ENCODE measurements at places on chromosomes 1 and 21.

GRCh38 chr1:81670286-81670685 lies 130.4 kb upstream of the ADGRL2 start:
- DNase-seq, result peak; percentile 14

- no peak for DNase-seq
Measured at GRCh38 chr1:23741609-23742008, 1.7 kb upstream of the ELOA start.

GRCh38 chr1:232998138-232998537 lies 47.7 kb downstream of the NTPCR start:
- no peak for DNase-seq

DNA sequence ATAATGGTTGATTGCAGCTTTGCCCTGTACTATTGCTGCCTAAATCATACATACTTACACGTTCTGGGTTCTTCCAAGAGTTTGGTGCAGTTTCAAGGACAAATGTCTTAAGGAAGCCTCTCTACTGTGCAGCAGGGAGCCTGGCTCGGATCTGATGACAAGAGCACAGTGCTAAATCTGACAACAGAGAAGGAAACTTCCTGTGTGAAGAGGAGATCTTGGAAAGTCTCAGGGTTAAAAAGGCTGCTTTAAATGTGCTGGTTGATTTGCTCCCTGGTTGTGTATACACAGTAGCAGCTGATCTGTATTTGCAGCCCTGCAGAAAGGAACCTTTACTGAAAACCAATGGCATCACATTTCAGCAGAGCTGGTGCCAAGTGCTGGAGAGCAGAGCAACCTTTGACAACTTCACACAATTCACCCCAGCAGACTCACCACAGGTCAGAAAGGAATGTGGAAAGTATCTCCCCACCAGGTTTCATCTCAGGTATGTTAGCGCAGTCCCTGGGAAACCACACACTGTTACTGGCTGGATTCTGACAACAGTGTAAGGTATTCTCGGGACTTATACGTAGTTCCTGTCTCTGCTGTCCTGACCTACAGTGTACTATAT lies 355.0 kb upstream of the ESRRG start:
- no peak for DNase-seq

GRCh38 chr1:40224040-40224439 lies 23.7 kb upstream of the TMCO2 start:
- DNase-seq, result no peak

- no peak for DNase-seq
Measured at GRCh38 chr1:150842343-150842742, 34.1 kb downstream of the ARNT start.

- DNase-seq, result no peak
Measured at GRCh38 chr1:230031131-230031530, 35.9 kb upstream of the GALNT2 start.

DNA sequence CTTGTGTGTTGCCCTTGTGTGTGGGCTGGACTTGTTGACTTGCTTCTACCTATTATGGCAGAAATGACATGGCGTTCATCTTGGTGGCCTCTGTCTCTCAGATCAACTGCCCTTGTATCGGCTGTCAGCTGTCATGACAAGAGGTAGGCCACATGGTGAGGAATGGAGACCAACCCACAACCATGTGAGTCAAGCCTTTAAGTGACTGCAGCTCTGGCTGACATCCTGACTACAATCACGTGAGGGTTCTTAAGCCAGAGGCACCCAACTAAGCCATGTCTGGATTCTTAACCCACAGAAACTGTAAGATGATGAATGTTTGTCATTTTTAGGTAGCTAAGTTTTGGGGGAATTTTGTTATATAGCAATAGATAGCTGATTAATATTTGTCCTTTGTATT lies 82.1 kb downstream of the KCND3 start:
- DNase-seq, result no peak

DNA sequence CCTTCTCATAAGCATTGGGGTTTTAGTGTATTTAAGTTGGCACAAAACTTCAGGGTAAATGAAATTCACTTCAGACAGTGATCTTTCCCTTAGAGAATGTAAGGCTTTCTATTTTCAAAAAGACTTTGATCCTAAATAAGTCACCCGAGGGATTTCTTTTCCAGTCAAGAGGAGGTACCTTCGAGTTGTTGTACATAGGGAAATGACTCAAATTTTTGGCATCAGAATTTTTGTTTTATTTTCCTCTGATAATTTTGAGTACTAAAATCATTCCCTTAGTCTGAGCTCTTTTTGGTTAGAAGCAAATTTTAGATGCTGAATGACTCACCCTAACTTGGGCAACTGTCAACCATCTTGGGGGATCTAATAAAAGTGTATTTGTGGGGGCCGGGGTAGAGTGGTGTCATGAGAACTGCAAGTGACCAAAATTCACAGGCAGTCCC lies 193.9 kb downstream of the DHRS3 start:
- DNase-seq, result no peak

GRCh38 chr1:237794071-237794470 lies 96.7 kb downstream of the ZP4 start:
- no peak for DNase-seq

GRCh38 chr1:33330361-33330890 lies 9.5 kb upstream of the A3GALT2 start:
- no peak for DNase-seq

- DNase-seq, result no peak
Measured at GRCh38 chr1:18444563-18444962, 36.2 kb upstream of the KLHDC7A start.

DNA sequence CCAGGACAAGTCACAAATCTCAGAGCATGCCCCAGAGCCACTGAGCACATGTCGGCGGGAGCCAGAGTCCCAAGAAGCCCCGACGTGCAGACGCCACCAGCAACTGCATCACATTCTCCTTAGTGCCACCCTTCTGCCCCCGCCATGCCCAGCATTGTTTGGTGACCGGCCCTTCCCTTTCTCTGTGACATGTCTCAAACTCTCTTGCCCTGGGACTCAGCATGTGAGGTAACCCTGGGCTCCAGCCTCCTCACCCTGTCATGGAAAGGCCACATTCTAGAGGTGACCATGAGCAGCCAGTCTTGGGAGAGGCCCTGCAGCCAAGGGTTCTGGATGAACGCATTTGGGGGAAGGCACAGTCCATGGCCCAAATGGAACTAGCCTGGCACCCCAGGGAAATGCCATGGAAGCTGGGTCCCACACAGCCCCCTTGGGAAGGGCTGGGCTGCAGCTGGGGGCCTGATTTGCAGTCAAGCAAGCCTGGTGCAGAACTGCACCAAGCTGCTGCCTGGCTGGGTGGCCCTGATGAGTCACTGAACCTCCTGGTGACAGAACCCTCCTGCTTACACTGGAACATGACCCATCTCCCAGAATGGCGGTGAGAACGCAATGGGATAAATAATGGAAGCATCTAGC lies 94.4 kb downstream of the ITPKB start:
- no peak for DNase-seq

DNA sequence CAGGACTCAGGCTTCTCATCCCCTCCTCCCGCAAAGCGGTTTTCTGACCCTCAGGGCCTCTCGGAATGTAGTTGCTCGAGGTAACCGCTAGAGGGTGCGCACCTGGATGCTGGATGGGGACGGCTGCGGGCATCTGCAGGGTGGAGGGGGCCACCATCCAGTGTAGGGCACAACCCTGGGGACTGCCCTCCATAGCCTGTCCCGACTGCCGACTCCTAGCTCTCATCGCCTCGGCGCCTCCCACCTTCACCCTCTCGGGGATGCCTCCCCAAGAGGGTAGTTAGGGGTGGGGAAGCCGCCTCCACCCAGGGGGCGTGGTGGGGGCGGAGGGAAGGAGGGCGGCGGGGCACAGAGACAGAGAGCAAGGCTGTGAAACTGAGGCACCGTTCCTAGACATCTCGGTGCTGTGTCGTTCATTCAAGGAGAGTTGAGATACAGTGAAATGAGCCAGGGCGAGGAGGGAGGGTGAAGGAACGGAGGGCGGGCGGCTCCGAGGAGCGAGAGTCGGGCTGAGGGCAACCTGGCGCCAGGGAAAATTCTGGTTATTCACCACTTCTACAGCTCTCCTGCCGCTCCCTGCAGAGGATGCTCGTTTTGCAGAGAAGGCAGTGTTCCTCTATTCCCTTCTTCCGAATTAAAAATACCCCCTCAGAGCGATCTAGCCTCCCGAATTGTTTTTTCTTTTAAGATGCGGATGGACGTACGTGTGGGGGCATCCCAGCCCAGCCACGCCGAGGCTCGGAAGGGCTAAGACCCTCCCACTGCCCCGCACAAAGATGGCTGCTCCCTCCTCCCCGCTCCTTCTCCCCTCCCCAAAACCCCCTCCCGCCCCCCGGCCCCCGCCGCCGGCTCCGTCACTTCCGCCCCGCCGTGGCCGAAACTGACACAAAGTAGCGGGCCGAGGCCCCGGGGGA lies at the start of gene ATP8B2:
ATP8B2 (plus strand) TSS at position 857 of the 914 bp plus-strand sequence. CDS start 2,617 bp downstream, outside the sequence.
- DNase-seq, result peak; percentile 94

DNA sequence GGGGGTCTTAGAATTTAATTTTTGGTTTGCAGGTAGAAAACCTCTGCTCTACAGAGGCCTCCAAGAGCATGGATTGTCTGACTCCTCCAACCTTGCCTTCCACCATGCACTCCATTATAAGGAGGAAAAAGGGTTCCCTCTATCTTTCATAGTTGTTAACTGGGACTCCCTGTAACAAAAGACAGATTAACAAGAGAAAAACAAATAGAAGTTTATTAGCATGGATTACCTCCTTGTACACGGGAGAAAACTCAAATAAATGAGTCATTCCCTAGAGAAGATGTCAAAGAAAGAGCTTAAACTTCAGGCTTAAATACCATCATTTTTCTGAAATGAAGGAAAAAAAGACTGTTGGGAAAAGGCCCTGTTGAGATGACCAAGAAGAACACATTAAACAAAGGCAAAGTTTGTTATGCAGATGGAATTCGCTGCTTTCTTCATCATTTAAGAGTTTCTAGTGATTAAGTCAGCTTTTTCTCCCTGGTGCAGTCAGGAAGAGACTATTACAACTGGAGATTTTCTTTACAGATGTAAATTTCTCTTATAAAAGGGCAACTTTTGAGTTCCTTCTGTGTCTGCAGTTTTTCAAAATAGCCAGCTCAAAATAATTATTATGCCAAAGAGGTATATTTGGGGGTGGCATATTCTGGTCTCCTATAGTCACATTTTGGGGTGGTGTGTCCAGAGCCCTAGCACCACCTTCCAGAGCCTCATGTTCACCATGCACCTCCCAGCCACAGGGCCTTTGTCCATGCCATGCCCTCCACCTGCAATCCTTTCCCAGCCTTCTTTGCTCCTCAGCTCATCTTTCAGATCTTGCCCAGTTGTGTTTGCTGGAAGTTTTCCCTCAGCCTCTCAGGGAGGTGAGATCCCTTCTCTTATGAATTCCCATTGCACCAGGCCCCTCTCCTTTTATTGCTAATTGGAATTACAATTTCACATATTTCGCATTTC lies 63.1 kb upstream of the KLHDC7A start:
- no peak for DNase-seq

DNA sequence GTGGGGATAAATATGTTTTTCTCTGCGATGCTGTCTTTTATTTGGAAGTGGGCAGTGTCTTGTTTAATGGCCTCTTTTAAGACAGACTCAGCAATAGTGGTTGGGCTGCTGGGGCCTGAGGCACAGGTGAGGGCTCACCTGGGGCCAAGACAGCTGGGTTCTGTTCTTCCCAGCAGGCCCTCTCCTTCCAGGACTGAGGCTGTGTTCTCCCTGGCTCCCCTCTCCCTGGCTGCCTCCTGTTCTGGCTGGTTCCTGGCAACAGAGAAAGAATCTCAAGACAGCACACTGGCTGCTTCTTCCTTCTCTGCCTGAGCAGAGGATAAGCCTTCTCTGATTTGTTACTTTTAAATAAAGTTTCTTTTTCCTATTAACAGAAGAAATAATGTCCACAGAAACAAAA lies 7.4 kb upstream of the GRHL3 start:
- no peak for DNase-seq

GRCh38 chr1:229951856-229952534 lies 115.0 kb upstream of the GALNT2 start:
- DNase-seq, result no peak

DNA sequence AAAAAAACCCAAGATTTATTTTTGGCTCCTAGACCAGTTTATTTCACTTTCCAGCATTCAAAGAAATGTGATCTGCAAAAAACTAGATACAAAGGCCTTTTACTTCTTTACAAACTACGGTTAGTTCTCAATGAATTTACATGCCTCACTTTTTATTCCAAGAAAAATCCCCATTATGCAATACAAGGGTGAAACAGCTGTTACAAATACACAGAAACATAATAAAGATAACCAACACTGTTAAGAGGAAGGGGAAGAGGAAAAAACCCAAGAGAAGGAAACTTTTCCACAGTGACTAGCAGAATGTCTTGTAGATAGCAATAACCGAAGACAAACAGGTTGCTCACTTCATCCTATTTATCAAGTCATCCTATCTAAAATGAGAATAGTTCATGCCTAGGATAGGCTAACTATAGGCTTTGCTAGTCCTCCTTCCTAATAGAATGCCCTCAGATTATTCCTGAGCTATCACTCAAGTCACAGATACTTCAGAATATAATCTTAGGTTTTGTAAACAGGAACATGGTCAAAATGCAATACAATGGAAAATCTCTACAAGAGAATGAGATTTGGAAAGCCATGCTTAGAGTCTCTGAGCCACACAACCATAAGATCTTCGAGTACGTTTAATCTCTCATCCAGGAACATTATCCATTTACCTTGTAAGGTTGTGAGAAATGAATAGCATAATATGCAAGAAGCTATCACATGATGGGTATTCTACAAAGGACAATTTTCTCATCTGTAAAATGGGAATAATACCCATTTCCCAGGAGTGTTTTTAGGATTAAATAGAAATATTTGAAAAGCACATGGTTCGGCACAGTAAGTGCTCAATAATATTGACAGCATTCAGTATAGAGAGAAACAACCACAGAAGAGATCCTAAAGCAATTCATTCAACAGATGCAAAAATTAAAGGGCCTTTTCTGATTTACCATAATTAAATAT lies 5.4 kb downstream of the PNRC2 start:
- no peak for DNase-seq

DNA sequence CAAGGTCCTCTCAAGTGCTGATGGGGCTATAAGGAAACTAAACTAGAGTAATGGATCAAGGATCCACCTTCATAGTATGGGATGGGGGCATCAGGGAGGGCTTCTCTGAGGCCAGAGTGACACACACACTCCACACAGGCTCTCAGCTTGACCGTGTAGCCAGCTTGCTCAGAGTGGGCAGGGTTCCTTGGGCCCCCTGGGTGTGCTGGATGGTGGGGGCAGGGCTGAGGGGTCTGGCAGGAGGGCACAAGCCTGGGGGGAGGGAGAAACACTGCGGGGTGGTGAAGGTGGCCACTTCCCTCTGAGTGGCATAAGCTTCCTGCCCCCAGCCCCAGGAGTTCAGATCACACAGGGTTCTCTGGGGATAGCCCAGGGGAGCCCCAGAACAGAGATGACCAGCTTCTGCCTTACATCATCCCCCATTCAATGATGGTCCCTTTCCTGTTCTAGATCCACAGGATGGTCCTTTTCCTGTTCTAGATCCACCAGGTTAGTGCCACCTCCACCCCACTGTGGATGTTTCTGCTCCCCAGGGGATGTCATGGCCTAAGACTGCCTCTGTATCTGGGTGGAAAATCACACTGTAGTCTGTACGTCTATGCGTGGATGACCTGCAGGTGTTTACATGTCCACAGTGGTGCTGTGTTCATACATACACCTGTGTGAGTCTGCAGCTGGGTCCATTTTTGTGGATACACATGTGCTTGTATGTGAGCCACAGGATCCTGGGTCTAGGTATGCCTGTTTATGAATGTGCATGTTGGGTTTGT lies 525.0 kb downstream of the PTPRU start:
- no peak for DNase-seq

Data from D341Med (cell line).